Tibial artery (tissue), 4 donors: ENCODE measurements at places on chromosomes 12 and 14.

GRCh38 chr12:52495389-52495788, 2.3 kb upstream of the KRT6A start:
- DNase-seq: no peak

DNA sequence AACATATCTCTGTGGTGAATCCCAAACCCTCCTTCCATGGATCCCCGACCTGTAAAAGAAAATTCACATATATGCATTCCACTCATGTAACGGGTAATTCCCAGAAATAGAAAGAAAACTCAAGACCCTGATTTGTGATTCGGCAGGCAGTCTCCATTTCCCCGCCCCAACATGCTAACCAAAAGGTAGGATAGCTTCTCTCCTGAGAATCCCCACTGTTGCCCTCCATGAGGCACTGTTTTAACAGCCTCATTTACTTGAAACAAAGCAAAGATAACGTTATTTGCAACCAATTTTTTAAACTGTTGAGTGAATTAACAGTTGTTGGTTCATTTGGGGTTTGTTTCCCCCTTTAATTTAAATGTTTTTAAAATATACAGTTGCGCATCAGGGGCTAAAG, 774 bp upstream of the SLC2A13 start:
- DNase-seq: no peak

- no peak for DNase-seq
Observed at GRCh38 chr14:68762953-68763764, 29.7 kb downstream of the ZFP36L1 start.

GRCh38 chr14:65255029-65255545, 152.8 kb upstream of the MAX start:
- no peak for DNase-seq

- DNase-seq: no peak
Observed at GRCh38 chr12:88391556-88391955, 188.7 kb downstream of the KITLG start.

DNA sequence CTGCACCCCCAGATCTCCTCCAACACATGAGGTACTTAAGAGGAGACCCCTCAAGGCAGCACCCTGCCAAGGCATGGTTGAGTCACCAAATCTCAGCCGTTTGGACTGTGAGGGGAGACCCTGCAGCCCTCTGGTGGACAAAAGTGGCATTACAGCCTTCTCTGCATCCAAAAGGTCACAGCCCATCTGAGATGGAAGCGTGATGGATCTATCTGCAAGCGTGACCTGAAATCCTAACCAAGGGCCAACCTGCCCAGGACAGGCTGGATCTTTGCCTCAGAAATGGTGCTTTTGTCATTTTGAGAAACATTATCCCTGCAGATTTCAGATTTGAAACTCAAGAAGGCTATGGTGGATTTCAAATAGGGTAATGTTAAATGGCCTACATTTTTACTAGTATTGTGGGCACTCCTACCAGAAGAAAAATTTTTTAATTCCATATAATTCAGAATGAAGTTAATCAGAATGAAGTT, 23.7 kb upstream of the DHRS4 start:
- DNase-seq: peak; percentile 79

- DNase-seq: no peak
Observed at GRCh38 chr12:26935636-26936378, 2.0 kb downstream of the INTS13 start.

- no peak for DNase-seq
Observed at GRCh38 chr14:37131205-37131604, 41.2 kb downstream of the SLC25A21 start.
